Fibroblast of skin of left quadriceps (primary cell): ENCODE measurements at places on chromosomes 1 and 21.

- DNase-seq, result no peak
Observed at GRCh38 chr1:143735764-143736461, 235.9 kb downstream of the FAM72C start.

- no peak for DNase-seq
Observed at GRCh38 chr1:171913385-171913784, 72.1 kb downstream of the DNM3 start.

- no peak for DNase-seq
Observed at GRCh38 chr21:25987531-25987930, 183.0 kb downstream of the APP start.

GRCh38 chr1:212228076-212228475 is 57.1 kb upstream of the PPP2R5A start:
- peak; percentile 55 for DNase-seq

DNA sequence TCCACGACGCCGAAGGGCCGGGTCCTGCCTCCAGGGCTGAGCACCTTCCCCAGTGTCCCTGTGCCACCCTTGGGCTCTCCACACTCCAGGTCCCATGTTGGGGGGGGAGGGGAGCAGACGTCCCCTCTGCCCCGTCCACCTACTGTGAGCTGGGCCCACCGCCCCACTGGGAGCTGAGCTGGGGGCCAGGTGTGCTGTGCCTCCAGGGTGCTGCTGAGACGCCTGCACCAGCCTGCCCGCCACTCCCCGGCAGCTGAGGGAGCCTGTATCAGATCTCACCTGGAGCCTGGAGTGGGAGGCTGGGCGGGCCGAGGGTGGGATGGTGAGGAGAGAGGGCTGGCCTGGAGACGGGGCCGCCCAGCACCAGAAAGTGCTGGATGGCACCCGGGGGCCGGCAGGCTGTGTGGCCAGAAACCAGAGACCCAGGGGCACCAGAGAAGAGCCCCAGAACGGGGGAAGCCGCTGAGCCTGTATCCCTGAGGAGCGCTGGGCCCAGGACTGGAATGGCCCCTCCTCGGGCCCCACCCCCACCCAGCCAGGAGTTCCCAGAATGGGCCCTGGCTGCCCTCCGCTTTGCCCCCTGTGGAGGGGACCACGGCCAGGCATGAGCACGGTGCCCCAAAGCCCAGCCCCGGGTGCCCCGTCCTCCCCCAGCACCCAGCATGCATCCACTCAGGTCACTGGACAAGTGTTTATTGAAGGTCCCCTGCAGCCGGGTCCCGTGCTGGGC is 3.4 kb downstream of the TNFRSF18 start:
- DNase-seq, result no peak

- DNase-seq, result no peak
Observed at GRCh38 chr1:39335216-39335615, 130.7 kb downstream of the MACF1 start.

GRCh38 chr1:209769171-209769904 is 13.5 kb downstream of the TRAF3IP3 start:
- DNase-seq, result peak; percentile 53

DNA sequence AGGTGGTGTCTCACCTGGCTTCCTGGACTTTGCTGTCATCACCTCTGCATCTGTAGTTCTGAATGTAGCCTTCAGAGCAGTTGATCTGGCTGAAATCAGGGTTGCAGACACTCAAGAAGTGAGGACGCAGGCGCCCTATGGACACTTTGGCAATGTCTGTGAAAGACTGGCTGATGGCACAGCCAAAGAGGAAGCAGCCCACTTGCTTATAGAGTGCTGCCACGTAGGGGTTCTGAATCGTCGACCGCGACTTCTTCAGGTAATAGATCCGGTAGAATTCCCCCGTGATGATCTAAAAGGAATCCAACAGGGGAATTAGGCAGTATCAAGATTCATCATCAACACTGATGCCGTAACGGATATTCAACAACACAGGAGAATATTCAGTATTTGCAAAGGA is 55.1 kb downstream of the PLPP3 start:
- DNase-seq, result no peak
